ENCODE measurements at places on chromosomes 13 and 19.

GRCh38 chr13:70923863-70924752, 815.9 kb upstream of the KLHL1 start:
- DNase-seq, result no peak

- peak; percentile 85 for DNase-seq
Measured at GRCh38 chr19:14517840-14518505, at the start of gene DNAJB1. DNAJB1 (minus strand) TSS chr19:14518397; CDS start chr19:14518349, 48 bp downstream.

- no peak for DNase-seq
Measured at GRCh38 chr13:76944456-76944855, 3.9 kb upstream of the ACOD1 start.

DNA sequence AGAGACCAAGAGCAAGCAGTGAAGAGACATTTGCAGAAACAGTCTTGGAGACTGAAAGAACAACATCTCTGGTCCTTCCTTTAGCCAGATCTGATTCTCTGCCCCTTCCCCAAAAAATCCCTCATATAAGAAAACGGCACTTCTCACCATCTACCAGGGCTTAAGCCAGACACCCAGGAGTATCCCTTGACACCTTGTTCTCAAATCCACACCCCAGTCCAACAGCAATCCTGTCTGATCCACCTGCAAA, 1.7 kb upstream of the PLEKHG2 start:
- DNase-seq, result no peak

- peak; percentile 94 for DNase-seq
Measured at GRCh38 chr19:8334458-8335342, 8.4 kb downstream of the KANK3 start.

DNA sequence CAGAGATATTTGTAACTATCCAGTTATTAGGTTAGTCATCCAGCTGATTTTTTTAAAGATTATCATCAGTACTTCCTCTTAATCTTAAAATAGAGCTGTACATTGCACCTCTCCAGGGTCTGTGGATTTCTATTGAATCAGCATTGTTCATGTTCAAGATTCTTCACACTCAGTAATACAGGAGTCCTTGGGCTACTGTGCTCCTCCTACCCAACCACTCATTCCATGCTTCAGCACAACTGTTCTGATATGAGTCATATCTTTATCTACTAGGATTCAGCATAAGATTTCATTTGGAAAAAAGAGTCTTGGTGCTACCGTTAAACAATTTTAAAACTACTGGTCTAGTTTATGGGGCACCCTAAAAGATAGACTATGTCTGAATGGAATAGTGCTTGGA, 357.8 kb downstream of the DCT start:
- no peak for DNase-seq

DNA sequence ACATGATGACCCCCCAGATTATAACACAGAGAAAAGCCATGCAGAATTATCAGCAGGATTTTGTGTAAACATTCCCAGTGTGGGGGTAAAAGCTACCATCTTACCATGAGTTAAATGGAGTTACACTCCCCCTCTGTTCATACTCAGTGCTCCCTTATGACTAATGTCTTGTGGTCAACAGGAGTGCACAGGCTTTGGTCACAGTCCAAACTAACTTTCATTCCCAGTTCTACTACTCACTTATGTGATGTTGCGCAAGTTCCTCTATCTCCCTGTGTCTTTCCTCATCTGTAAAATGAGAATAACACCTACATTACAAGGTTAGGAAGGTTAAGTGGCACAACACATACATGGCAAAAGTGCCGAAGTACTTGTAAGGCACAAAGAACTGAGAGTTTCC, 277.9 kb downstream of the RBM26 start:
- DNase-seq, result no peak

All from NCI-H69 (cell line).